ENCODE measurements at places on chromosomes 12 and 14. TPM values are rescaled to one million over a fixed set of nuclear protein-coding genes. Genes with fewer than 3 reads are reported as not detected.

GRCh38 chr12:123019841-123020138 is 39.3 kb downstream of the ARL6IP4 start:
- no peak for DNase-seq

GRCh38 chr12:15534322-15534721 is 212.0 kb downstream of the PTPRO start:
- DNase-seq = no peak

Gene KRT2
- not detected for total RNA-seq

DNA sequence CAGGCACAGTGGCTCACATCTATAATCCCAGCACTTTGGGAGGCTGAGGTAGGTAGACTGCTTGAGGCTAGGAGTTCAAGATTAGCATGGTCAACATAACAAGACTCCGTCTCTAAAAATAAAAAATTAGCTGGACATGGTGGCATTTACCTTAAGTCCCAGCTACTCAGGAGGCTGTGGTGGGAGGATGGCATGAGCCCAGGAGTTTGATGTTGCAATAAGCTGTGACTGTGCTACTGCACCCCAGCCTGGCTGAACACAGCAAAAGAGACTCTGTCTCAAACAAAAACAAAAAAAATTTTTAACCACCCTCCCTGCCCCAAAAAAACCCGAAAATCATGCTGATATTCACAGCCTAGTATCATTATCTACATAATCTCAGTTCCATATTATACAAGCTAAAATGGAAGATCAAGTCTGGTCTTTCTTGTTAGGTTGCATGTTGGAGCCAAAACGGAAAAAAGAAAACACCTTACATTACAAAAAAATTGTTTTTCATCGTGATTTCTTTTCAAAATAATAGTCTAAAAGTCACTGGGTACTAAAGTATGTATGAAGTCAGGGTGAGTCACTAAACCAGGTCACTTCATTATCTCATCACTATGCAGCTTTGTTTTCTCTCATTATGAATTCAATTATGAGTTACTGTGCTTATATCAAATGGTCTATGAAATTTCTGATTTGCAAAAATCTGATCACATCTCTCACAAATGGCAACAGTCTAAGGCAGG is 13.8 kb downstream of the GXYLT1 start:
- DNase-seq = no peak

GRCh38 chr14:103273745-103274615 is 60.1 kb upstream of the EIF5 start:
- DNase-seq = no peak

DNA sequence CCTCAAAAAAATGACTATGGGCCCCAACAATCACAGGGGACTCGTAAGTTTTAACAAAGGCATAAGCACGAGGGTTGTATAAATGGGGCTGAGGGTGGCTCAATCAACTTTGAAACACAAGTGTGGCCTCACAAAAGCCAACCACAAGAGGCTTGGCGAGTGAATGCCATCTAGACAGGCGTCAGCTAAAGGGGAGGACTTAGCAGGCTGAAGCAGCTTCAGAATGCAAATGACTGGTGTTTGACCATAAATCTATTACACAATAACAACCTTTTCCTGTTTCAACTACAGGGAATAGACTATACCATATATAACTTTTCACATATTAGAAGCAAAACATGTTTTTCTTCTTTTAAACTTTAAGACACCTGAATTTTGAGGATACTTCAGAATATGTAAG is 777.9 kb downstream of the FSCB start:
- no peak for DNase-seq

DNA sequence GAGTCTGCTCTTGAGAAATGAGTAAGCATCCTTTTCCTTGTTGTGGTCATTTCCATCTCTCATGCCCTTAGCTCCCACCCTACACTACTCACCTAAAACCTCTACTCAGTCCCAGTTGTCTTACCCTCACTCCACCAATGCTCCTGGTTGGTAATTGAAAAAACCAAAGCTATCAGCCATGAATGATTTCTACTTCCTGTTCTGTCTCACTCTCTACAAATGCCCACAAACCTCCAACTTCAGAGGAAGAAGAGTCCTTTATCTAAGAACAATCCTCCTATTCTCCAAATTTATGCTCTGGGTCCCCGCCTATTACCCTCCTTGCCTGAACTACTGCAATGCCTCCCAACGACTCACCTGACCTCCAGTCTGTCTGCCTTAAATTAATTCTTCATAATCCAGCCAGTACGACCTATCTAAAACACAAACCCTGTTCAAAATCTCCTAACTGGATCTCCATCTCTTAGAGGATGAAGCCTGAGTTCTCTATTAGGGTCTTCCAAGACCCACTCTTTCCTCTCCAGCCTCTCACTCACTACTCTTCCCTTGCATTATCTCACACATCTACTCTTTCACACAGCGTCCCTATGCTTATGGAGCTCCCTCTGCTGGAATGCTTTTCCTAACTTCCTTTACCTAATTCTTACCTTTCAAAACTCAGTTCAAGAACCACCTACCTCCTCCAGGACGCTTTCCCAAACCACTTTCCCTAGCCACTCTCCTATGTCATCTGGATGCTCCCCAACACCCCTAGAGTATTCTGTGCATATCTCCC is 2.2 kb downstream of the DHRS1 start:
- no peak for DNase-seq

GRCh38 chr14:65937079-65937959 is 524.8 kb downstream of the FUT8 start:
- DNase-seq = no peak

Gene MYF5
- total RNA-seq = not detected

DNA sequence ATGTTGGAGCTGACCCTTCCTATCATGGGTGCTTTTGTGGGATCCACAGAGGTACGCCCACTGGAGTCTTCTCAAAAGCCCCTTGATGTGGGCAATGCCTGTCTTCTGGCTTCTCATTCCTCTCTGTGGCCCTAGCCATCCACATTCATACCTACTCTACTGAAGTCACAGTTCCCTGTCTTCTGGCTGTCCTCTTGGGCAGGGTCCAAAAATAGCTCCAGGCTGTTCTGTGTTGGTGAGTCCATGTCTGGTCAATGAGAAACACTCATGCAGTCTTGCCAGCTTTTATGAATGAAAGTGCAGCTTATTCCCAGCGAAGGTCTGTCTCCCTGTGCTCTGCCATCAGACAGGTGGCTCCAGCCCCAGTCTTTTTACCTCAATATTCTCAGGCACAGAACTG is 135.9 kb upstream of the MDM1 start:
- DNase-seq = no peak

Gene ELK3
- 15.5 TPM for total RNA-seq
